ENCODE measurements at places on chromosomes 1 and 21.

- DNase-seq, result no peak
Observed at GRCh38 chr1:116741836-116742565, 12.2 kb upstream of the CD2 start.

DNA sequence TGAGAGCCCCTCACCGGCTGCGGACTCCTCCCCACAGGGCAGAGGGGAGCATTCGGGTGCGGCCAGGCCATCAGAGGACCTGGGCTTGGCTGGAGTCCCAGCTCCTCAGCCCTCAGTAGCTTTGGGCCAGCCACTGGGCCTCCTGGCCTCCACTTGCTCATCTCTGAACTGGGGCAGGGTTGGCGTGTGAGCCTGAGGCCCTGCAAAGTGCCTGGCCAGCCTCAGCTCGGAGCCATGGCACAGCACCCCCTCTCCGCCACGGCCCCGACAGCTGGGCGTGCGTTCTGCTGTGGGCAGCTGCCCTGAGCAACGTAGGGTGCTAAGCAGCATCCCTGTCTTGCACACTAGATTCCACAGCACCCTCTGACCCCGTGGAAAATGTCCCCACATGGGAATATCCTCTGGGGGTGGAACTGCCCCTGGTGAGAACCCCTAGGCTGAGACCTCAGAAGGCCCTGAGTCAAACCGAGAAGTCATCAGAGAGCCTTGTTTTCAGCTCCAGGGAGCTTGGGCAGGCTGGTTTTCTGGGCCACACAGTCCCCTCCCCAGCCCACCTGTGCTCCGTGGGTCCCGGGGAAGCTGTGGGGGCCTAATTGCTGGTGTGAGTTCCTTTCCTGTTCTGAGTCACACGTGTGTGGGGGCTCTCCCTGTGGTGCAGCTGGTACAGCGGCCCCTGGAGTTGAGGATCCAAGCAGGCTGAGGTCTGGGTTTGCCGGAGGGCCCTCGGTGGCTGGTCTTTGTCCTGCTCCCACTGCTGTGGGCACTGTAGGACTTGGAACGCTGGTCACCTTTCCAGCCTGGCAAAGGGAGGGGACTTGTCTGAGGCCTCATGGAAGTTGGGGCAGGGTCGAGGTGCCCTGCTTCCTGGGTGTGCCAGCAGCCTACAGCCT is 24.5 kb downstream of the TP73 start:
- DNase-seq, result no peak

- no peak for DNase-seq
Observed at GRCh38 chr1:215650446-215651149, 83.5 kb downstream of the KCTD3 start.

- DNase-seq, result no peak
Observed at GRCh38 chr1:220878191-220879075, 810 bp upstream of the HLX start.

DNA sequence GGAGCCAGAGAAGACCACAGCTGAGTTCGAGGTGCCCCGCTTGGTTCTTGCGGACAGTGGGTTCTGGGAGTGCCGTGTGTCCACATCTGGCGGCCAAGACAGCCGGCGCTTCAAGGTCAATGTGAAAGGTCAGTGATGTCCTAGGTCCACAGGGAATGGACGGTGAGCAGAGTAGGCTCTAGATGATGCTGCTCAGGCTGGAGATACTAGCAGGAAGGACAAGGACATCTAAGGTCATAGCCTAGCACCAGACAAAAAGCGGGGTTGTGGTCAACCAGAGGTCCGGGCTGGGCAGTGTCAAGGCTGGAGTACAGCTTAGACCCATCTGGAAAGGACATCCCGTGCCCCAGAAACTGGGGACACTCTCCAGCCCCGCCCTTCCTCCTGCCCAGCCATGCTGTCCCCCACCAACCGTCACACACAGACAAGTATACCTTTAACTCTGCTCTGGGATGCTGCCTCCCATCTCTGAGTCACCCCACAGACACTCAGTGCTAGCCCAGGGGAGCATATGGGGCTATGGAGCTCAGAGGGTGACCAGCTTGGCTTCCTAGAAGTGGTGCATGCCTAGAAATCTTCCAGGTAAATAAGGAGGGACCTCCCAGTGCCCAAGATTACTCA is 8.7 kb downstream of the TIE1 start:
- DNase-seq, result no peak

GRCh38 chr1:234533034-234533891 is 54.3 kb upstream of the TARBP1 start:
- DNase-seq, result peak; percentile 95

- no peak for DNase-seq
Observed at GRCh38 chr1:73516451-73516850, 681.5 kb downstream of the LRRIQ3 start.

DNA sequence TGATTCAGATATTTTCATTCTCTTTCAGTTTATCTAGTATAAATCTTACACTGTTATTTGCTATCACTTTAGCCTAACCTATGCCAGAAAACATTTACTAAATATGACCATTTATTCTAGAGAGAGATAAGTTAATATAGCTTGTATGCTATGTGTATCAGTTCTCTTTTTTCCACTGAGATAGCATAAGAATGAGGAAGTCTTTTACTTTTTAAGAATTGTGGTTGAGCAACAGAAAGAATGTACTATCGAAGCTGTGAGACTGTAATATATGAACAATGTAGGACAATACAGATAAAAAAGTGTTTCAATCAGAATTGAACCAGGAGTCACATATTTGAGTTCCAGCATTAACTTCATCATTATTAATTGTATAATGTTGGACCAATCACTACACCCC is 479.9 kb upstream of the PLXNA2 start:
- DNase-seq, result no peak

GRCh38 chr21:34034369-34035014 is 38.9 kb upstream of the MRPS6 start:
- no peak for DNase-seq

DNA sequence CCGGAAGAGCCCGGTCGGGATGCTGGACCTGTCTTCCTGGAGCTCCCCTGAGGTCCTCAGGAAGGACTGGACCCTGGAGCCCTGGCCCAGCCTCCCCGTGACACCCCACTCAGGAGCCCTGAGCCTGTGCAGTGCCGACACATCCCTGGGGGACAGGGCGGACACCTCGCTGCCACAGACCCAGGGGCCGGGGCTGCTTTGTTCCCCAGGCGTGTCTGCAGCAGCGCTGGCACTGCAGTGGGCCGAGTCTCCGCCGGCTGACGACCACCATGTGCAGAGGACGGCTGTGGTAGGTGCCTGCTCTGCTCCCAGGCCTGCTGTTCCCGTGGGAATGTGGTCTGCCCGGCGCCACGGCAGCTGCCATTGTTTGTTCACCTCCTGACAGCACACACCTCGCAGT is 42.1 kb upstream of the DIP2A start:
- no peak for DNase-seq

- no peak for DNase-seq
Observed at GRCh38 chr21:41011098-41011731, 156.7 kb upstream of the BACE2 start.

DNA sequence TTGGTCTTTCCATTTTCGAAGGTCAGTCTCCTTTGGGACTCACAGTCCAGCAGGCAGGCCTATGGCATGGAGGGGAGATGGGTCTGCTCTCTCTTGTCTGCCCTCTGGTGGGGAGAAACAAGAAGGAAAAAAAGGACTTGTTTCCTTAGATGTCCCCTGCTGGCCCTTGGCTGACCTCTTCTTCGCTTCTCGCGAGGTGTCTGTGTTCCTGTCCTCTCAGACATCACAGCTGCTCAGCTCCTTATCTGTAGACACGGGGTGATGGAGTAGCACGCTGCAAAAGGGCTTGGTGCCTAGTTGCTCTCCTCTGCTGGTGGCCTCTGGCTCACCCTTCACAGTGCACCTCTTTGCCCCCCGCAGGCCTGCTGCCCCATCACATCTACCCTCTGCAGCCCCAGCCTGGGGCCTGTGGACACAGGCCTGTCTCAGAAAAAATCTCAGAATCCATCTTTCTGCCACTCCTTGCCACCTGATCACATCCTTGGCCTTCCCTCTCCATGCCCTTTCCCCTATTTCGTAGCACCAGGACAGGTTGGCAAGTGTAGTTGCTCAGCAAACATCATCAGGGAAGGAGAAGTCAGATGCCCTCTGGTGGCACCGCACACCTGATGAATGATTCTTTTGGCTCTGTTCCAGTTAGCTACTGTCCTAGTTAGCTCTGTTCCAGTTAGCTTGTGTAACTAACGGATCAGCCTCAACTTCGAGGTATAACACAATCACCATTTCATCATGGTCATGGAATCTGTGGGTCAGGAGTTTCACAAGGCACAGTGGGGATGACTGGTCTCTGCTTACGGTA is 18.7 kb upstream of the AK2 start:
- DNase-seq, result peak; percentile 61

- no peak for DNase-seq
Observed at GRCh38 chr21:43591571-43591970, 67.7 kb downstream of the HSF2BP start.

DNA sequence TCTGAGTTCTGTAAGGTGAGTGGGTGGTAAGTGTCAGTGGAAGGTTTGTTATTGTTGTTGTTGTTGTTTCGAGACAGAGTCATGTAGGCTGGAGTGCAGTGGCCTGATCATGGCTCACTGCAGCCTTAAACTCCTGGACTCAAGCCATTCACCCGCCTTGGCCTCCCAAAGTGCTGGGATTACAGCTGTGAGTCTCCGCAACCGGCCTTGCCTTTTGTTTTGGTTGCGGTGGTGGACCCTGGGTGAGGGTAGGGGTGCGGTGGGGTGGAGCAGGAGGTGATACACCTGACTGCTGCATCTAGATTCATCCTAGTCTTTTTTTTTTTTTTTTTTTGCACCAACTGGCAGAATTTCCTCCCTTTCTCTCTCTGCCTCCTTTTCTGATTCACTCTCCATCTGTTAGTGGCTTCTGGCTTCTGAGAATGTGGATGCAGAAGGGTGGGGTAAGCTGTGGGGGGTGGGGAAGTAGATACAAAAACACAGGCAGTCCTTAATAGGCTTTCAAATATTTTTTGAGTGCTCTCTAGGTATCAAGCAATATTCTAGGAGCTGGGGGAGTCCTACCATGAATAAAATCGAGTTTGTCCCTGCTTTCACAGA is 4.6 kb upstream of the GMEB1 start:
- DNase-seq, result no peak

DNA sequence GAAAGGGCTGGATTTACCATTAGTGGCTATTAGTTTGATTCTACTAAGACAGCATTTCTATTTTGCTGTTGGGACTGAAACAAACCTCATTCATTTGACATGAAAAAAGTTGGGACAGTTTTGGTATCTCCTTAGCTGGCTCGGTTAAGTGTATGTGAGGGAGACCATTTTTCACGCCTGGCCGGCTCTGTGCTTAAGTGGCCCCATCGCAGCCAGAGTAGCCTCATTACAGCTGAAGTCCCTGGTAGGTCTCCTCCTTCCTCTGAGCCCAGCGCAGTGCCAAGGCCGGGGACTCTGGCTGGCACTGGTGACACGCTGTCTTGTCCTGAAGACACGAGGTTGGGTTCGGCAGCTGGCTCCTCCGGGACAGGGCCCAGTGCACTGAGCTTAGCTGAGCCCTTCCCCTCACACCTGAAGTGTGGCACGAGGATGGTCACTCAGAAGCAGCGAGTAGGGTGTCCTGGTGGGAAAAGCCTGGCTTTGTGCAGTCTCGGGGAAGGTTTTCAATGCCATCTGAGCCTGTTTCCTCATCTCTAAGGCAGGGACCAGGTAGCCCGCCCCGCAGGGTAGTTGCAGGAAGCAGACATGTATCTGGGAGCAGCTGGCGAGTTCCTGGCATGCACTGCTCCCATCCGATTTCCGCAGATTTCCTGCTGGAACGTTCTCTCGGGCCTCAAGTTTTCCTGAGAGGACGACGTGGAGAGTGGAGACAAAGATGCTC is 196.5 kb downstream of the DYRK1A start:
- DNase-seq, result no peak

DNA sequence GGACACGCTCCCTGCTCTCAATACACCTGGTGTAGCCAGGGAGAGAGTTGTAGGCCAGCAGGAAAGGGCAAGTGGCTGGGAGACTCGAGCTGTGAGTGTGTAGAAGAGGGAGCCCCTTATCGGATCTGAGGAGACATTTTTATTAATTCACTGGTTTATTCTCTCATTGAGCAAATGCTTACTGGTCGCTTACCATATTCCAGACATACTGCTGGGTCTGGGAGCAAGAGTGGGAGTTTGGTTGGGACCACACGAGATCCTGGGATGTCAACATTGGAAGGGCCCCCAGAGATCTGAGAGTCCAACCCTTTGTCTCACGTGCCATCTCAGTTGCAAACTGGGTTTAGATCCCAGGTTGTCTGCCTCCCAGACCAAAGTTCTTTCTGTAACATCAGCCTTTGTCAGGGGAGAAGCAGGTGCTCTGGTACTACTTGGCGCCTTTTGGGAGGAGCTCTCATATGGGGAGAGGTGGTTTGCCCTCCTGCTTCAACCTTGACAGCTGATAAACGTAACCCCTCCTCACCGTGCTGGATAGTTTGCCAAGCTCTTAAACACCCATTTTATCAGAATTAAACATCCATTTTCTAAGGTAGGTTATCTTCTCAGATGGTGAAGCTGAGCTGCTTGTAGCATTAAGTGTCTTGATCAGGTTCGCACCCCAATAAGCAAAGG is 742 bp downstream of the TMEM222 start:
- DNase-seq, result no peak

DNA sequence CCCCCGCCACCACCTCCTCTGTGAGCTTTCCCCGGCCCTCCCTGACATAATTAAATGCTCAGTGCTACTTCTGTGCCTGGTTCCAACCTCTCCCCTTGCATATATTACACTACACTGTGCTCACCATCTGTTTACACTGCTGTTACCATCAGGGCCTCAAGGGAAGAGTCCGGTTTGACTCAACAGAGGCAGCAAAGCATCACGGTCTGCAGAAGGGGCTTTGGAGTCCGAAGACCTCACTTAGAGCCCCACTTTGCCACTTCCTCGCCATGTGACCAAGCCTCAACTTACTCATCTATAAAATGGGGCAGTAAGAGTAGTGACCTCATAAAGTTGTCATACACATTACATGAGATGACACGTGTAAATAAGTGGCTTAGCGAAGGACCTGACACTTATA is 27.4 kb downstream of the KCNN3 start:
- no peak for DNase-seq

DNA sequence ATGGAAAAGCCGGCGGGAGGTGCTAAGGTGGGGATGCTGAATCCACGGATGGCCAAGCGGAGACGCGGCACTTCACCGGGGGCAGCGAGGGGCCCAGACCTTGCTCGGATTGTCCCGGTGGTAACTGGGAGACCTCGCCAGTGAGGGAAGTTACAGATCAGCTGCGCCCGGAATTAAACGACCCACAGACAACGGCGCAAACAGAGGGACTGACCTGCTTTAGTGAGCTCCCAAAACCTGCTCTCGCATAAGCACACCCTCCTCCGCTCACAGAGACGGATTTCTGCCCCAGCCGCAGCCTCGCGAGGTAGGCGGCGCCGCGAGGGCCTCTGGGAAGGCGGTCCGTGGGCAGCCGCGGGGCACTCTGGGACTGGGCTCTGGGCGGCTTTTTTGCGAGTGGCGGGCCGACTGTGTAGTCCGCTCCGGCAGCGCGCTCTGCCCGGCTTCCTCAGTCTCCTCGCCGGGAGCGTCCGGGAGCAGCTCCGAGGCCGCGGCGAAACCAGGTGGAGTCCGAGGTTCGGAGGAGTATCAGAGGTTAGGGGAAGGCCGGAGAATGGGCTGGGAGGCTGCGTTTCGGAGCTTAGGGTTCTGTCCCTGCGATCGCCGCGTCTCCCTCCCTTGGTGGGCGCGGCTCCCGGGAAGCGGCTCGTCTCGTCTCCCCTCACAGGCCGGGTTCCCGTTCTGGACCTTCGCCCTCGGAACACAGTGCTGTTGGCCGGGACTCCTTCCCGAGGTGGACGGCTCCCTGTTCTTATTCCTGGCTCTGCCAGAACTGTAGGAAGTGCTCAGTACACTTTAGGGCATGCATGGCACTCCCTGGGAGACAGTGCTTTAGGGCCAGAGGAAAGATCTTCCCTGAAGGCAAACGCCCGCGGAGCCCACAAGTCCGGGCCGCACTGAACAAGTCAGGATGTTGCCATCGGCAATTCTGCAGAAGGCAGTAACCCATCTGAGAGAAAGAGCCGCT is at the start of gene EXO5:
EXO5 (plus strand) TSS at position 393 of the 967 bp plus-strand sequence. CDS start 5,778 bp downstream, outside the sequence.
- peak; percentile 50 for DNase-seq

All from GM04504 (cell line).